ENCODE measurements at places on chromosomes 6 and 20.

GRCh38 chr6:8149350-8149749, 47.0 kb upstream of the EEF1E1 start:
- no peak for DNase-seq

DNA sequence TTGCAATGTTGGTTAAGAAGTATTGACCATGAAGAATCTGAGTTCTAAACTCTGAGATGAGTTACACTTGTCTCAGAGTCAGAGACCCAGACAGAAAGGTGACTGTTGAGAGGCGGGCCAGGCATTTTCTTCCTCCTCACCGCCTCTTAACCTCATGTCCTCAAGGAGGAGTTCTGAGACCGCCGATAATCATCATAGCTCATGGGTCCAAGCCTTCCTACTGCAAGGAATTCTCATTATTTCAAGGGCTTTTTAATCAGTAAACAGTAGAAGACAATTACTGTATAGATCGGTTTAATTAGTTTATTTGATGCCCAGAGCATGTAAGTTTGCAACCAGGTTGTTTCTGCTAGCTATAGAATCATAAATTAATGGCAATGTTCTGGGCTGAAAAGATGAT, 382.4 kb upstream of the MMS22L start:
- no peak for DNase-seq

- DNase-seq, result no peak
These were observed 33.1 kb upstream of the LCA5 start for GRCh38 chr6:79570129-79571029.

- no peak for DNase-seq
These were observed 108.4 kb downstream of the JAG1 start for GRCh38 chr20:10565191-10565921.

DNA sequence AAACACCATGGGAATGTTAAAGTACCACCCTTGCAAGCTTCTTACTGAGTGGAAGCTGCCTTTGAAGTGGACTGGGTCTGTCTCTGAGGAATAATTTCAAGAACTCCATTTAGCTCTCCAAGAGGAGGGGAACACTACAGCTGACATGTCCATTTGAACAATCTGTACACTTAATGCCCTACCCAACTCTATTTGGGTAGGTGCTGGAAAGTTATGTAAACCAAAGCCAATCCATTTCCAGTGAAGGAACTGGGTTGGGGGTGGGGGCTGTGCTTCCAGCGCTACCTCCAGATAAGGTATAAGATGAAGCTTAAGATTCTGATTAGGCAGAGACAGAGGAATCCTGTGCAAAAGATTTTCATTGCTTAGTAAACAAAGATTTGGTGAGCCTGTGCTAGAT, 122.0 kb downstream of the TCP11 start:
- DNase-seq, result no peak

- DNase-seq, result no peak
These were observed 90.4 kb downstream of the PLEKHG1 start for GRCh38 chr6:150689900-150690590.

- DNase-seq, result no peak
These were observed 193.6 kb downstream of the EDN1 start for GRCh38 chr6:12483712-12484111.

- DNase-seq, result no peak
These were observed 307.9 kb upstream of the POU3F2 start for GRCh38 chr6:98526465-98526864.

GRCh38 chr20:62021793-62022385, 43.8 kb downstream of the TAF4 start:
- no peak for DNase-seq
